ENCODE measurements at places on chromosomes 7 and 10.

DNA sequence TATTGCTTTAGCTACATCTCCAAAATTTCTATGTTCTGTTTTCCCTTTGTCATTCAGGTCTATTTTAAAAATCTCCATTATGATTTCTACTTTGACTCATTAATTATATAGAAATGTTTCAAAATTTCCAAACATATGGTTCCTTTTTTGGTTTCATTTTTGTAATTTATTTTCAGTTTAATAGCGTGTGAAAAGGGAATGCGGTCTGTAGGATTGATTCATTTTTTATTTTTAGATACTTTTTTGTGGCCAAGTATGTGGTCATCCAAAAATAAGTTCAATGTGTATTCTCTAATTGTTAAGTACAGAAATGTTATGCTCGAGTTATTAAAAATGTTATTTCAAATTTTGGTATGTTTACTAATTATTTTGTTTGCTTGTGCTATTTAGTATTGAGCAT, 72.5 kb upstream of the ANKRD1 start:
- DNase-seq = no peak

- DNase-seq = no peak
Observed at GRCh38 chr7:88396948-88397322, 90.2 kb upstream of the STEAP4 start.

- no peak for DNase-seq
Observed at GRCh38 chr7:106793015-106793975, 71.8 kb upstream of the PIK3CG start.

DNA sequence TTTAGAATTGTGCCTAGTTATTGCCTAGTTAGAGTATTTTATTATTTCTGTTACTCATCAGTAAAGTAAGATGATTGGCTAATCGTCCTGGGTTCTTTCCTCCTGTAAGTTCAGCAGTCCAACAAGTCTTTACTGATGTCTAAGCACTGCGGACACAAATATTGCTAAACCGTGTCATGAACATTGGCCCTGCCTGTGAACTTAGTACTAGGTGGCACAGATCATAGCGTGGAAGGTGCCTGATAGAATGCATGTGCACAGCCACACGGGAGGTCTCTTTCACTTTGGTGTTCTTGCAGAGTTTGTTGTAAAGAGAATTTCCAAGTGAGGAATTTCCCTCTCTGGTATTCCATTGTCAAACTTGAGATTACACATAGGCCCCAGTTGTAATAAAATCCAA, 38.0 kb downstream of the RBM33 start:
- no peak for DNase-seq

GRCh38 chr7:44348300-44348699, 22.9 kb upstream of the CAMK2B start:
- no peak for DNase-seq

DNA sequence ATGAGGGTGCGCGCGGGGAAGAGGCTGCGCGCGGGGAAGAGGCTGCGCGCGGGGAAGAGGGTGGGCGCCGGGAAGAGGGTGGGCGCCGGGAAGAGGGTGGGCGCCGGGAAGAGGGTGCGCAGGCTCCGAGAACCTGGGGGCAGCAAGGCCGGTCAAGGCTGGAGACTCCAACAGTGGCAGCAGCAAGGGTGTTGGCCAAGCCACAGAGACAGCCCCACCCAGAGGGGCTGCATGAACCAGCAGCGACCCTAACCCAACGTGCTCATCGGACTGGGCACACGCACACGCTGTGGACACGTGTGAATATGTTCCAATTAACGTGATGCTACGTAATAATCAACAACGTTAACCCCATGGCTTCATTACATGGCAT, 48.8 kb downstream of the DIP2C start:
- no peak for DNase-seq

- DNase-seq = no peak
Observed at GRCh38 chr7:5429857-5430611, 6.4 kb upstream of the TNRC18 start.

DNA sequence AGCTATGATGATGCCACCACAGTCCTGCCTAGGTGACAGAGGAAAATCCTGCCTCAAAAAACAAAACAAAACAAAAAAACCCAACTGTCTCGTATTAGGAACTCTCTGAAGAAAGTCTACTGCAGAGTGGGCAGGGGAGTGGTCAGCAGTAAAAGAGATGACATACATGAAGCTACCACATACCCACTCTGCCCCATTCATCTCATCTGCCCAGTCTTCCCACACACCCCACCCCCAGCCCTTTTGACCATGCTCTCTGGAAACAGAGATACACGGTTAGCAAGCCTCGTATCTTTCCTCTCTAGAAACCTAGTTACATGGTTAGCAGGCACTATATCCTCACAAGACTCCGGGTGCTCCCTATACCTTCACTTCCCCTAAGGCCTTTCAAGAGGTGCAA, 8.3 kb downstream of the SLC37A3 start:
- DNase-seq = no peak

GRCh38 chr10:69486922-69487730, 35.9 kb downstream of the TSPAN15 start:
- no peak for DNase-seq

- no peak for DNase-seq
Observed at GRCh38 chr10:122285506-122286444, 14.7 kb downstream of the BTBD16 start.

Data from T-cell (primary cell).